NCI-H2171 treated with DMSO at 0.1 percent for 48 hours (cell line): ENCODE measurements at places on chromosomes 5 and 9.

GRCh38 chr9:2717385-2717784, at the start of gene KCNV2:
TSS of gene KCNV2 (plus strand) at chr9:2717510. CDS start at chr9:2717740, 230 bp downstream.
- no peak for DNase-seq

DNA sequence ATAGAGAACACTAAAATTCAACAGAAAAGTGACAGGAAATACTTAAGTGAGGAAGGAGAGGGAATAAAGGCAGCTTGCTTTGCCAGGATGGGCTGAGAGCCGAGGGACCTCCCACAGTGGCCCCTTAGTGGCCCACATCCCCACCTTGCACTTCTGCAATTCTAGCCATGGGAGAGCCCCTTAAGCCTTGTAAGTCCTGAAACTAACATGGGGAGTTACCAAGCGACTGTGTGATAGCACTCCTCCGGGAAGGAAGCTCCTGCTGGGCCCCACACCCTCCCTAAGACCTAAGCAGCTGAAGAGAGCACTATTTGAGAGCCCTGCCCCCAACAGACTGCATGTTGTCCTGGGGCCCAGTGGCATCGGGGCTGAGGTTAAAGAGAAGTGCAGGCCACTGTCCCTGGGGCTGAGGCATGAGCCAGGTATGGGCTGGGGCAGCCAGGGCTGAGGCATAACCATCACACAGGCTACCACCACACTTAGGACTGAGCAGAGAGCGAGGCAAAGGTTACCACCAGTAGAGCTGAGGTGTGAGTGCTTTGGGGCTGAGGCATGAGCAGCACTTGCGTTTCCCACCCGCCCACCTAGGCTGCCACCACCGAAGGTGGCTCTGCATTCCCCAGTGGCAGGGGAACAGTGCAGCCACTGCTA, 301.8 kb upstream of the TRPC7 start:
- no peak for DNase-seq

DNA sequence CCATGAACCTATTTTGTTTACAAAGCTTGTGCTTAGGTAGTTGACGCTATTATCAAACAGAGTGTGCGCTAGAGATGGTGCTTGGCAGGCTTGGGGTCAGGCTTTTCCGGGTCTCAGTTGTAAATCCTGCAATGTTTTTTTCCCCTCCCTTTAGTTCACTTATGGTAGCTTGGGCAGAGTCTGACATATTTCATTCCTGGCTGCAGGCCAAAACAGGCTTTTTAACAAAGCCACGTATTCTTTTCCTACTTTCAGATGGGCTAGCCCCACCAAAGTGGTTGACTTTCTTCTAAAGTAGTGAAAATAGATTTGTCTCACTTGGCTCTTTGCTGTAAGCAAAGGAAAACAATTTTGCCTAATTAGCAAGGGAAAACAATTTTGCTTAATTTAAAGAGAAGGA, 58.0 kb upstream of the FBN2 start:
- peak; percentile 0 for DNase-seq

- no peak for DNase-seq
Measured at GRCh38 chr9:4669890-4670289, 3.6 kb upstream of the SPATA6L start.

GRCh38 chr5:31585895-31586270, 53.0 kb upstream of the PDZD2 start:
- no peak for DNase-seq

- DNase-seq = no peak
Measured at GRCh38 chr5:121872856-121873255, 21.2 kb downstream of the FTMT start.

GRCh38 chr9:13054389-13054788, 225.1 kb downstream of the MPDZ start:
- no peak for DNase-seq

- DNase-seq = no peak
Measured at GRCh38 chr5:122507581-122507980, 195.5 kb downstream of the SNCAIP start.

GRCh38 chr5:88979726-88980125, 96.7 kb upstream of the MEF2C start:
- no peak for DNase-seq

GRCh38 chr9:97039514-97039860, 545 bp upstream of the CTSV start:
- DNase-seq = no peak

- no peak for DNase-seq
Measured at GRCh38 chr9:124457079-124457886, 7.0 kb downstream of the ADGRD2 start.

DNA sequence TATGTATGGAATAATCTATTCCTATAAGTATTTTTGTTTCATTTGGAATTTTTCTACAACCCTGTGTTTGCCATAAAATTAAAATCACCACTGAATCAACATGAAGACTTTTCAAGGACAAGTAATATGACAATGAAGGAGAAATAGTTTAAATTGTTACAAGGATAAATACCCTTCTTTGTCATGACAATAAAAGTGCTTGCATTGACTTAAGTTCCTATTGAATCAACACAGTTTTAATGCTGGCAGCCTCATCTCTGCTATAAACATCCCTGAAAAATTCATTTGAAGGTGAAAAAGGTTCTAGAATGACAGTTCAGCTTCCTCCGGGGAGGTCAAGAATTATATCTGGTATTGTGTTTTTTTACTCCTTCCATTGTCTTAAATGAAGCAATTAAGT, 1105.1 kb upstream of the CDH9 start:
- DNase-seq = no peak

GRCh38 chr5:92372766-92373165, 989.6 kb upstream of the ARRDC3 start:
- no peak for DNase-seq

GRCh38 chr5:112986224-112986623, 9.6 kb downstream of the DCP2 start:
- peak; percentile 28 for DNase-seq

DNA sequence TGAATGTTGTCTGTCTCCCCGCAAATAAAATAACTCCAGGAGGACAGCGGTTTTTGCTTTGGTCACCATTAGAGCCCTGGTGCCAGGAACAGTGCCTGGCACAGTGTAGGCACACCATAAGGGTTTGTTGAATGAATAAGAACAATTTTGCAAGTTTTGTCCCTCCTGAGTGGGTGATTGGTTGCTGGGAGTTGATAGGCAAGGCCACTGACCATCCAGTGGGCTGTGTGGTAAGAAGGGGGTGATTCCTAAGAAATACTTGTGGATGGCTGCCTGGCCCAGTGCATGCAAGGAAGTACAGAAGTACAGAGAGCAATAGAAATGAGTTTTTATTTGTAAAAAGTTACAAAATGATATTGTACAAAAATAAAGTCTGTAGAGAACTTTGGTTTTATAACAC, 27.5 kb downstream of the GDNF start:
- DNase-seq = no peak

DNA sequence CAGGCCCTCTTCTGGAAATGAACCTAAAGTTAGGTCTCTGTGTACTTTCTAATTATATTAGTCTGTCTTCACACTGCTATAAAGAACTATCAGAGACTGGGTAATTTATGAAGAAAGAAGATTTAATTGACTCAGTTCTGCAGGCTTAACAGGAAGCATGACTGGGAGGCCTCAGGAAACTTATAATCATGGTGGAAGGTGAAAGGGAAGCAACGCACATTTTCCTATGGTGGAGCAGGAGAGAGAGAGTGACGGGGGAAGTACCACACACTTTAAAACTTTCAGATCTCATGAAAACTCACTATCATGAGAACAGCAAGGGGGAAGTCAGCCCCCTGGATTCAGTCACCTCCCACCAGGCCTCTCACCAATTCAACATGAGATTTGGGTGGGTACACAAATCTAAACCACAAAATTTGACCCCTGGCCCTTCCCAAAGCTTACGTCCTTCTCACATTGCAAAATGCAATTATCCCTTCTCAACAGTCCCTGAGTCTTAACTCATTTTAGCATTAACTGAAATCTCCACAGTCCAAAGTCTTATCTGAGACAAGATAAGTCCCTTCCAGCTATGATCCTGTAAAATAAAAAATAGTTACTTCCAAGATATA, 40.7 kb downstream of the TRIP13 start:
- DNase-seq = no peak

DNA sequence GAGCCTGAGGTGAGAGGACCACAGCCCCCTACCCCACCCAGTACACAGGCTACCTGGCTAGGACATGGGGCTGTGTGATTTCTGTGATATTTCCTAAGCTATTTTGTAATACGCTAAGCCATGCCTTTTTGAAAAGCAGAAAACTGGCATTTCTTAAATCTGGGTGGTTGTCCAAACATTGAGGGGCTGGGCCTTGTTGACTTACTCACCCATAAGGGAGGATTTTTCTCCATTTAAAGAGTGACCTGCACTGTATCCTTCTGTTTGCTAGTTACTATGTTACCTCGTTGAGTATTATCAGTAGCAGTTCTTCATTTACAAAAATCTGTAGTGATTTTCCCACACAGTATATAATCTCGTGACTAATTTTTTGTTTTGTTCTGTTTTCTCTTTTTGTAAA, 117.5 kb upstream of the OTULINL start:
- no peak for DNase-seq

DNA sequence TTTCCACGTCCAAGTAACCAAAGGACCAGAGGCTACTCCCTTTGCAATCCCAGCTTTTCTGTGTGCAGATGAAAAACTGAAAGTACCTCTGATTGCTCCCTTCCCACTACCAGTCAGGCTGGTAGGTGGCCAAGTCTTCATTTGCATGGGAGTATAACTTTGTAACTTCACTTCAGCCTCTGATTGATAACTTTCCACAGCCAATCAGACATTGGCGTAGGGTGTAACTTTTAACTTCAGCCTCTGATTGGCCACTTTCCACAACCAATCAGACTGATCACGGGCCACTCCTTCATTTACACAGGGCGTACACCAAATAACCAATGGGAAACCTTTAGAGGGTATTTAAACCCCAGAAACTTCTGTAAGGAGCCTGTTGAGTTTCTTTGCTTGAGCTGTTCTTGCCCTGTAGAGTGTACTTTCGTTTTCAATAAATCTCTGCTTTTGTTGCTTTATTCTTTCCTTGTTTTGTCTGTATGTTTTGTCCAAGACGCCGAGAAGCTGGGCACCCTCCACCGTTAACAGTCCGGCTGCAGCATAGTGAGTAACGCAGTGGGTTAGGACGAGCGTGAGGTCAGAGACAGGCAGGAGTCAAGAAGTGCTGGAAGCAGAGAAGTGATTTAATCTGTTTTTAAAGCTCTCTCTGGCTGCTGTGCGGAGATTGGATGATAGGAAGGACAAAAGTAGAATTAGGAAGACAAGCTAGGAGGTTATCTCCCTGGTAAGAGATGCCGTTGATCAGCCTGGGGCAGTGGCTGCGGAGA, 3.5 kb upstream of the EXOSC2 start:
- DNase-seq = no peak

GRCh38 chr9:91027005-91027404, 225.4 kb downstream of the SYK start:
- no peak for DNase-seq

GRCh38 chr9:134328841-134329575, 2.8 kb downstream of the RXRA start:
- DNase-seq = no peak

DNA sequence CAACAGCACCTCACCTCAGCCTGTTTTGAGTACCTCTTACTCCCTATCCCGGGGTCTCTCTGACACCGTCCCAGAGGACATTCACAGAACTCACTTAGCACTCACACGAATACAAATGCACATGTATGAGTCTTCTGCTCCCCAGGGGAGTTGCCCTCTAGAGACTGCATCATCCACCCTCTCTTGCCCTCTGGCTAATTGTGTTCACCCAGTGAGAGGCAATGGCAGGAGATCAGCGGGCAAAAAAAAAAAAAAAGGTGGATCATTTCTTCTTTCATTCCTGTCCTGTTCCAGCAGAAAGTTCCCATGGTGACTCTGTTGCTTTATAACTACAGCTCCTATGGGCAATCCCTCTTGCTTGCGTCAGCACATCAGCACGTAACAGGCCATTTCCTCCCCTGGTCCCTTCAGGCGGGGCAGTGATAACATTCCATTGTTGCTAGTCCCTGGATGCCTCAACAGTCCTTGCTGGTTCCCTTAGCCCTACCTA, 23.5 kb upstream of the SNX2 start:
- no peak for DNase-seq

- no peak for DNase-seq
Measured at GRCh38 chr5:135629666-135630065, 50.9 kb upstream of the CXCL14 start.

- peak; percentile 80 for DNase-seq
Measured at GRCh38 chr9:88759364-88759763, 224.4 kb downstream of the NXNL2 start.

DNA sequence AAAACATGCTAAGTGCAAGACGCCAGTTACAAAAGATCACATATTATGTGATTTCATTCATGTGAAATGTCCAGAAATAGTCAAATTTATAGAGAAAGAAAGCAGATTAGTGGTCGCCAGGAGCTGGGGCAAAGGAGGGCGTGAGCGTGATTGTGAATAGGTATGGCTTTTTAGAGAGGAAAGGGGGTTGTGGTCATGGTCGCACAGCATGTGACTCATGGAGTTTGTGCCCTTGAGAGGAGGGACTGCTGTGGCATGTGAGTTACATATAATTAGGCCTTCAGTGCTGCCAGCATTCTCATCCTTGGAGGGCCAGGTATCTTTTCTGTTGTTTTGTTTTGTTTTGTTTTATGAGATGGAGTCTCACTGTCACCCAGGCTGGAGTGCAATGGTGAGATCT, 21.2 kb upstream of the MARCHF6 start:
- no peak for DNase-seq

DNA sequence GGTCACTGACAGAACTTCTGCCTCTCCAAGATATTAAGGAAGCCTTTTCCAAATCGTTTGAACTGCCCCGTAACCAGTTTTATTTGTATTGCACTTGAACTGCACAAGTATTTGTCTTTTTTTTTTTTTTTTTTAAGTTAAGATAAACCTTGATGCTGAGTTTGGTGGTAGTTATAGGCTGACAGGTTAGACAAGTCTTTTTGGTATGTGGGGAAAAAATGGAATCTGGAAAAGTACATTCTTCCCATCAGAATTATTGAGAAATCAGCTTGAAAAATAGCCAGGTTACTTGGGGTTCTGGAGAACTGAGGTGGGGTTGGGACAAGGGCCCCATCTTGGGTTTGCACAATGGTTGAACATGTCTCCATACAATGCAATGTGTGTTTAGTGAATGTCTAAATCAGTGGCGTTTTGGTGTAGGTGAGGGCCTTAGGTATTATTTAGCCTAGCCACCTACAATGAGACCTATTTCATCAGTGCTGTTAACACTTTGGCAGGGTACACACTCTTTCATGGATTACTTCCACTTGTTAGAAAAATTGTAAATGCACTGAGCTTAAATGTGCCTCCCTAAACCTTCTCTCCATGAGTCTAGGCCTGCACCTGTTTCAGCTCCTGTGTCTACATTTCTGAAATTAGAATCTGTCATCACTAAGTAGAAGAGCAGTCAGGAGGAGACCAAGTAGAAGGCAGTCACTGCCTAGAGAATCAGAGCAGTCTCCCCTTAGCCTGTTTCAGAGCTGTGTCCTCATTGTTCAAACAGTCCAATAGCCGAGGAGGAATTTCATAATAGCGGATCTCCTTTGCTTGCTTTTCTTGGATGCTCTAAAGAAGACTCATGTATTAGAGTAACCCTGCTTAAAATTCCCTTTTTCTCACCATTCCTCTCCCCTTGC, 140.0 kb upstream of the HMHB1 start:
- no peak for DNase-seq

DNA sequence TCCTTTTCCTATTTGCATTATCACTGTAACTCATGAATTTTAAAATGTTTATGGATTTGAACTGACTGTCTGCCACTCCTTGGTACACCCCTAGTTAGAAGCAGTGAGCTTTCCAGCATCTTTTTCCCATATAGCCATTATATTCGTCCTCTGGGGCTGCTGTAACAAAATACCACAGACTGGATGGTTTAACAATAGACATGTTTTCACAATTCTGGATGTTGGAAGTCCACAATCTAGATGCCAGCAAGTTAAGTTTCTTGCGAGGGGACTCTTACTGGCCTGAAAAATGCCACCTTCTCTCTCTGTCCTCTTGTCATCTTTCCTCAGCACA, 530.0 kb downstream of the SEMA5A start:
- no peak for DNase-seq
